Immature natural killer cell (primary cell): ENCODE measurements at places on chromosomes 4 and X.

GRCh38 chr4:136329042-136329662 is 1203.1 kb downstream of the PCDH18 start:
- no peaks in the 10 kb centered on the region for H3K36me3 ChIP-seq
- H3K4me3 ChIP-seq, result no peak overlapping the region
- DNase-seq, result no peak
- no peaks in the 10 kb centered on the region for H3K4me1 ChIP-seq
- no peaks in the 10 kb centered on the region for H3K27me3 ChIP-seq

- no peak for DNase-seq
- no peaks in the 10 kb centered on the region for H3K27me3 ChIP-seq
- peaks cover 13% of the 10 kb centered on the region for H3K4me1 ChIP-seq
- no peak overlapping the region for H3K27ac ChIP-seq
- no peaks in the 10 kb centered on the region for H3K36me3 ChIP-seq
These were observed 282.5 kb upstream of the RASGEF1B start for GRCh38 chr4:81754169-81754568.

GRCh38 chr4:147735413-147736301 is 3.8 kb downstream of the ARHGAP10 start:
- H3K27me3 ChIP-seq, result peaks cover 4% of the 10 kb centered on the region
- H3K36me3 ChIP-seq, result no peaks in the 10 kb centered on the region
- DNase-seq, result no peak
- H3K4me3 ChIP-seq, result no peak overlapping the region

- H3K4me1 ChIP-seq, result no peaks in the 10 kb centered on the region
- H3K27me3 ChIP-seq, result no peaks in the 10 kb centered on the region
- H3K4me3 ChIP-seq, result no peak overlapping the region
- no peaks in the 10 kb centered on the region for H3K36me3 ChIP-seq
- no peak overlapping the region for H3K27ac ChIP-seq
These were observed 3.8 kb downstream of the CXCL8 start for GRCh38 chr4:73744203-73744602.

GRCh38 chr4:76282941-76283689 is 23.4 kb upstream of the STBD1 start:
- peaks cover 20% of the 10 kb centered on the region for H3K27me3 ChIP-seq
- H3K27ac ChIP-seq, result no peak overlapping the region
- no peak overlapping the region for H3K4me3 ChIP-seq
- DNase-seq, result no peak
- H3K4me1 ChIP-seq, result peaks cover 5% of the 10 kb centered on the region

- peaks cover 6% of the 10 kb centered on the region for H3K36me3 ChIP-seq
- H3K4me3 ChIP-seq, result no peak overlapping the region
- DNase-seq, result peak; percentile 8
- peaks cover 4% of the 10 kb centered on the region for H3K4me1 ChIP-seq
- no peak overlapping the region for H3K27ac ChIP-seq
These were observed 55.6 kb downstream of the SNCA start for GRCh38 chr4:89781321-89781720.

GRCh38 chr4:171117457-171117856 is 695.7 kb upstream of the GALNTL6 start:
- no peaks in the 10 kb centered on the region for H3K4me1 ChIP-seq
- H3K27ac ChIP-seq, result no peak overlapping the region
- no peak for DNase-seq
- no peaks in the 10 kb centered on the region for H3K36me3 ChIP-seq
- no peaks in the 10 kb centered on the region for H3K27me3 ChIP-seq
- no peak overlapping the region for H3K4me3 ChIP-seq

DNA sequence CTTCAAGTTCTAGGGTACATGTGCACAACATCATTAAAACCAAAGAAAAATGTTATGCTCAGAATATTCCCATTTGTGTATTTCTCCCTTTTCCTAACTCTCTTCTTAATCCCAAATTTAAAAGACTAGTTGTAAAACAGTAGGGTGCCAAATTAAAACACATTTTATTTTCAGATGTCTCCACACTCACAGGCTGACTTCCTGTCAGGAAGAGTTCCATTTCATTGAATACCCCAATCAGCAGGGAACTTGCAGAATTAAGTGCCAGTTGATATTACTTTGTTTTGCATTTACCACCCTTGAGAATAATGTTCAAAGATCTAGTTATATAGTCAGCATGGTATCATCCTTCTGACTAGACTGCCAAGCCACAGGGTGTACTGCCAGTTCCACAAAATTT is 207.9 kb downstream of the MAB21L2 start:
- H3K27me3 ChIP-seq, result no peaks in the 10 kb centered on the region
- no peak overlapping the region for H3K4me3 ChIP-seq
- peaks cover 15% of the 10 kb centered on the region for H3K36me3 ChIP-seq
- no peak overlapping the region for H3K27ac ChIP-seq

DNA sequence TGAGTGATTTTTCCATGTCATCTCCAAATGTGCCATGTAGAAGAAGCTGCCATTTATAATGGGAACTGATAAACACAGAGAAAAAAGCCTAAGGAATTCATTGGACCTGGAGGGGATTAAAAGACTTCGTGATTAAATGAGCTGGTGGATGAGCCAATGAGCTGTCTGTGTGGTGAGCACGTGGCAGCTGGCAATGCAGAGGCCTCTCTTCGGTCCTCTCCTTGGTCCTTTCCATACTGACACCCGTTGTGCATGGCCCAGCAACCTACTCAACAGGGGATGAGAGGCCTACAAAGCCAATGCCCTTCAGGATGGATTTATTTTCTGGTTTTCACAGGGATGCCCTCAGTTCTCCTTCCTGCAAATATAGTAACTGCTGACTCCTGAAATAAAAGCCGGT is 87.7 kb upstream of the STS start:
- H3K4me3 ChIP-seq, result no peak overlapping the region
- peak overlapping the region; percentile 80 for H3K27ac ChIP-seq
- peaks cover 40% of the 10 kb centered on the region for H3K4me1 ChIP-seq
- DNase-seq, result no peak
- peaks cover 11% of the 10 kb centered on the region for H3K36me3 ChIP-seq

DNA sequence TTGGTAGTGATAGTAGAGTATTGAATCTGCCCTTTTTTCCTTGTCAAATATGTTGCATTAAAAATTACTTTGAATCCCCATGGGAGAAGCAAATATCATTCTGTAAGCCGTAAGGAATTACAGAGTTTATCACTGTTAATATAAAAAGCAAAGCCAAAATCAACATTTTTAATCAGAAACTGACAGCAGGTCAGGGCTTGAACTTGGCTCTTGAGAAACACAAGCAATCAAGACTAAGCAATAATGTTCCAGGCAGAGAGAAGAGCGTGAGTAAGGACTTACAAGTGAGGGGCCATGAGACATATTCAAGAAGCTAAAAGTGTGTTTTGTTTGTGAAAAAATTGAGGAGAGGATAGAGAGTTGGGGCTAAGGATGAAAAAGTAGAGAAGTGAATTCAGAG is 68.2 kb downstream of the ARHGAP6 start:
- H3K27me3 ChIP-seq, result peaks cover 3% of the 10 kb centered on the region
- H3K4me1 ChIP-seq, result no peaks in the 10 kb centered on the region
- DNase-seq, result no peak
- H3K4me3 ChIP-seq, result no peak overlapping the region
- no peaks in the 10 kb centered on the region for H3K36me3 ChIP-seq
- H3K27ac ChIP-seq, result no peak overlapping the region

- H3K4me1 ChIP-seq, result no peaks in the 10 kb centered on the region
- H3K4me3 ChIP-seq, result no peak overlapping the region
- no peaks in the 10 kb centered on the region for H3K36me3 ChIP-seq
- DNase-seq, result no peak
- no peaks in the 10 kb centered on the region for H3K27me3 ChIP-seq
These were observed 22.0 kb upstream of the VEGFC start for GRCh38 chr4:176814770-176815169.

DNA sequence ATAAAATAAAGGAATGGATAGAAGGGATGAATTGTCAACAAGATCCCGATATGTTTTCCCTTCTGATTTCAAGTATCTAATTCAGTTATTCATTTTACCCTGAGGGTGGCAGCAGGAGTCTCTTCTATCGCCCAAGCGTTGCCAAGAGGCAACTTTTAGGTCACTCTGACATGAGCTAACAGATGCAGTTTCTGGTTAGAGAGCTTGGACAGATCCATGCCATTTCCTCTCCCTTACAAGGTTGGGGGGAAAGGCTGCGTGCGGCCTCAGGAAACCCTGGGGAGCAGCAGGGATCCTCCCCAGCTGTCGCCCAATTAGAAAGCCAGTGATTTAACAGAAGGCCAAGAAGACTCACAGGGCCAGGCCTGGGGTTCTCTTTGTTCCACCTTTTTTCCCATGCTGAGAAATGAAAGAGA is 35.3 kb upstream of the WAS start:
- no peak overlapping the region for H3K4me3 ChIP-seq
- peak; percentile 52 for DNase-seq
- peaks cover 1% of the 10 kb centered on the region for H3K27me3 ChIP-seq
- H3K4me1 ChIP-seq, result no peaks in the 10 kb centered on the region
- H3K27ac ChIP-seq, result peak overlapping the region; percentile 69

GRCh38 chr4:107317611-107318010 is 281.5 kb upstream of the DKK2 start:
- no peaks in the 10 kb centered on the region for H3K27me3 ChIP-seq
- no peak overlapping the region for H3K27ac ChIP-seq

- DNase-seq, result peak; percentile 78
- H3K4me3 ChIP-seq, result peak within 1 kb of the TSS; percentile 88
- H3K4me1 ChIP-seq, result peaks cover 12% of the 10 kb centered on the region
- H3K27ac ChIP-seq, result no peak within 1 kb of the TSS
These were observed at the start of gene RASL11B for GRCh38 chr4:52861879-52862616. Gene RASL11B, plus strand, starts transcription at chr4:52862317. Its CDS starts 191 bp downstream, at chr4:52862508.

DNA sequence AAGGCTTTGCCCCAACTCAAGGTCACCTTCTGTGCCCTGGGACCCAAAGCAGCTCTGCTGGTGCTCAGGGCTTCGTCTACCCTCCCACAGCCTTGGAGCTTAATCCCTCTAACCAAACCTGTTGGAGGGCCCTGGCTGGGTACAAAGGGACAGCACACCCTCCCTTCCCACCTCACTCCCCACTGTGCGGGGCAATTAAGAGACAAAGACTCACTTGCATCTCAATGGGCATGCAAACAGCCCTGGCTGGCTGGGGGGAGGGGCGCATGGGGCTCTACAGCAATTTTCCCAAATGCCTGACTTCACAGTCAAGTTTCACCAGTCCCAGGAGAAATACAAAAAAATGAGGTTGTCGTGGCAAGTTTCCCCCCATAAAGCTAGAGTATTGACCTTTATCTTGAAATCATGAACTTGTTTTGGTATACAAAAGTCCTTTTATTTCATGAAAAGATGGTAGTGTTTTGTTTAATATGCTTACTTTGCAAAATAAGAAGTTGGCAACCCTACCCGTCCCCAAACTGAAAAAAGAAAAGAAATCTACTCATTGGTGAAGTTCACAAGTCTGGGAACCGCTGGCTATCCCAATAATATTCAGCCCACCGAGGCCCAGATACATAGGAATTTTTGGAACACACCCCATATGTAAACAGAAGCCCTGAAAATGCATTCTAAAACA is 4.1 kb upstream of the CD99L2 start:
- no peaks in the 10 kb centered on the region for H3K36me3 ChIP-seq
- DNase-seq, result no peak
- no peak overlapping the region for H3K4me3 ChIP-seq
- H3K27ac ChIP-seq, result no peak overlapping the region
- H3K4me1 ChIP-seq, result peaks cover 3% of the 10 kb centered on the region
- H3K27me3 ChIP-seq, result no peaks in the 10 kb centered on the region

DNA sequence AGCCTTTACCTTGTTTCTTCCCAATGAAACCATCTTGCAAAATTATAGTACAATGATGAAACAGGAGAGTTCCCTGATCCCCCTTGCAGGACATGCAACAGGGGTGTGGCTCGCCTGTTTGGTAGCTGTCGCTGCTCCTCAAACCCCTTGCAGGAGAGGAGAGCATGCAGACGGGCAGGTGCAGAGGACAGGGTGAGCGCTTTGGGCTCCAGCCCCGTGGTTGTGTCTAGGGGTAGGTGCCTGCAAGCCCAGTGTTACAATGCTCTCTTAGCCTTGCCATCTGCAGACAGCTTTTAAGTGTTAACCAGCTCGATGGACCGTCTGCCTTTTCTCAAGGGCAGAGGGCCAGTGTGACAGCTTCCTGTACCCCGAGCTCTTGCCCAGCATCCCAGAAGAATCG is 102.0 kb downstream of the TAB3 start:
- peaks cover 1% of the 10 kb centered on the region for H3K27me3 ChIP-seq
- no peak for DNase-seq
- no peak overlapping the region for H3K27ac ChIP-seq
- no peaks in the 10 kb centered on the region for H3K4me1 ChIP-seq
- H3K4me3 ChIP-seq, result no peak overlapping the region

DNA sequence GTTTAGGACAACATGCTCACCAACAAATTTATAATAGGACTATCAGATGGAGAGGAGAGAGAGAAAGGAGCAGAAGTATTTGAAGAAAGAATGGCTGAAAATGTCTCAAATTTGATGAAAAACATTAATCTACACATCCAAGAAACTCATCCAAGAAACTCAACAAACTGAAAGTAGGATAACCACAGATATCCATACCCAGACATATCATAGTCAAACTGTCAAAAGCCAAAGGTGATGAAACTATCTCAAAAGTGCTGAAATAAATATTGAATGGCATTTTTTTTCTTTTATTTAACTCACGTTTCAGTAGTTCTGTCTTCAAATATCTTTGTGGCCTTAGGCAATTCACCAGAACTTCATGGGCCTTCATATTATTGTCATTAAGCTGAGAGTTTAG is 116.2 kb downstream of the TBC1D19 start:
- DNase-seq, result no peak
- H3K27ac ChIP-seq, result no peak overlapping the region
- H3K36me3 ChIP-seq, result peaks cover 4% of the 10 kb centered on the region
- H3K27me3 ChIP-seq, result no peaks in the 10 kb centered on the region

DNA sequence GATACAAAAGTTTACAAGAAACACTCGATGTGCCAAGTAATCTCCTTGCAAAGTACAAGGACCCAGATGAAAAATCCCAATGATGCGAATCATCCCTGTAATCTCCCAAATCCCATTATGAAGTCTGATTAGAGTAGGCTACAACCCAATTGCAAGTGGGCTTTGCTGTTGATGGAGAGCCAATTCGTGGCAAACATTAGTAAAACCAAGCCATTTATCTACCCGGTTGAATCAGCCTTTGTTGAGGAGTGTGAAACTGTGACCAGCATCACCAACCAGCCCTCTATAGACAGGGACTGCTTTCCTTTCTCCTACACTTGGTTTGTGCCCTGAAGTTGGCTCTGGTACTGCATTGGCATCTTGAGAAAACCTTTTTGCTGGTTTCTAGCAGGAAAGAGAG is 1.2 kb upstream of the PRPS2 start:
- no peaks in the 10 kb centered on the region for H3K36me3 ChIP-seq
- no peak overlapping the region for H3K27ac ChIP-seq
- H3K4me3 ChIP-seq, result peak overlapping the region; percentile 88

- no peaks in the 10 kb centered on the region for H3K27me3 ChIP-seq
- peaks cover 9% of the 10 kb centered on the region for H3K36me3 ChIP-seq
- no peak for DNase-seq
- no peaks in the 10 kb centered on the region for H3K4me1 ChIP-seq
- no peak overlapping the region for H3K4me3 ChIP-seq
These were observed 88.2 kb downstream of the ADGRA3 start for GRCh38 chr4:22427675-22428074.
